ENCODE measurements at places on chromosomes 2 and 18. TPM values are rescaled to one million over a fixed set of nuclear protein-coding genes. Genes with fewer than 3 reads are reported as not detected.

UPP2 gene
- total RNA-seq, result not detected

SLC4A5 gene
- under 0.01 TPM for total RNA-seq

ITGA4 gene
- total RNA-seq, result 81.6 TPM

HOXD11 gene
- not detected for total RNA-seq

GLI2 gene
- total RNA-seq, result 3.2 TPM

UGT1A3 gene
- total RNA-seq, result not detected

CYP26B1 gene
- total RNA-seq, result under 0.01 TPM

TTL gene
- 37.7 TPM for total RNA-seq

ANKMY1 gene
- 8.4 TPM for total RNA-seq

HRH4 gene
- under 0.01 TPM for total RNA-seq

INPP5D gene
- total RNA-seq, result 0.15 TPM

CYRIA gene
- total RNA-seq, result 4.3 TPM

All from smooth muscle cell of trachea (primary cell).